ENCODE measurements at places on chromosomes 1 and 21.

- no peak for DNase-seq
Measured at GRCh38 chr1:191851799-191852595, 306.3 kb upstream of the RGS18 start.

- DNase-seq, result no peak
Measured at GRCh38 chr1:17078991-17079868, 25.4 kb upstream of the SDHB start.

DNA sequence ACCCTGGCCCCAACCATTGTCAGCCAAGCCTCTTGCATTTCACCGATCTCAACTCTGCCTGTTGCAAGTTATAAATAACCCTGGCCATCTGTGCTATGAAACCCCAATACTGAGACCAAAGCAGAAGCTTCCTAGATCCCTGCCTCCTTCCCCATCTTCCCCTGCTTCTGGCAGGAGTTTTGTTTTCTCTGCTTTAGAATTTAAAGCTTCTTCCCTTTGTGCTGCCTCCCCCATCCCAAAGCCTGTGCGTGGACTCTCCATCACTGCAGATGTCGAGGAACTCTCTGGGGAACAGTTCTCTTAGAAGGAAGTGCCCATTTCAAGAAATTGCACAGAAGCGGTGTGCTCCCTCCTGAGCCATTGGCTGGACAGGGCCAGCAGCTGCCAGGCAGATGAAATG is 17.4 kb upstream of the MYOG start:
- DNase-seq, result no peak

GRCh38 chr1:44700573-44700972 is 26.1 kb downstream of the ARMH1 start:
- DNase-seq, result no peak

GRCh38 chr21:42302076-42302650 is 13.0 kb downstream of the TFF3 start:
- DNase-seq, result no peak

- DNase-seq, result no peak
Measured at GRCh38 chr1:22041505-22041904, 11.0 kb upstream of the CDC42 start.

- no peak for DNase-seq
Measured at GRCh38 chr1:94106716-94107115, 14.2 kb downstream of the ABCA4 start.

GRCh38 chr1:207277241-207277640 is 44.2 kb upstream of the CD55 start:
- no peak for DNase-seq

DNA sequence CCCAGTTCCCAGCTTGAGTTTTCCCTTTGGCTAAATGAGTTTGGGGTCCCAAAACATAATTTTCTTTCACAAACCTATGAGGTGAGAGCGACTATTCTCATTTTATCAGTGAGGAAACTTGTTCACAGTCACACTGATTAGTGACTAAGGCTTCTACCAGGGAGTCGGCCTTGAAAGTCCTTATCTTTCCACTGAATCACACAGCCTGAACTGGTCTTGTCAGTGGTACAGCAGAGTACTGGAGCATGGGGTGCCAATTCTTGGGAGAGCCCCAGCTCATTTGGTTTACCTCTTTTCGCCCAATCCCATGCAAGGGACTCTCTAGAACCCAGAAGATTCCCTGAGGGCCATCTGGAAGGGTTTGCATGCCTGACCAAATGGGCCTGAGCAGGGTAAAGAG is 16.9 kb downstream of the HSD3B2 start:
- DNase-seq, result no peak

GRCh38 chr1:30188329-30188728 is 535.1 kb downstream of the MATN1 start:
- no peak for DNase-seq
